ENCODE measurements at places on chromosomes 16 and 17.

DNA sequence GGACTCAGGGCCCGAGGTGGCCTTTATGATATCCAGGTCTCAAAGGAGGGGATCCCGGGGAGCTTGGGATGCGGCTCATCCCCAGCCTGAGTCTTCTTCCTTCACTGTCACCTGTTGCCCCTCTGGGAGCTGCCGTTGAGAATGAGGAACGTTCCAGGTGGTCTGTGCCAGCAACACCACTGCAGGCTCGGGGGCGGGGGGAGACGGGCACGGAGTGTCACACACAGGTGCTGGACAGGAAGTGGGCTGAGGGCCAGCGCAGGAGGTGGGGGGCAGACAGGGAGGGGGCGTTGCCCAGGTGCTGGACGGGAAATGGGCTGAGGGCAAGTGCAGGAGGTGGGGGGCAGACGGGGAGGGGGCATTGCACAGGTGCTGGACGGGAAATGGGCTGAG lies 28.2 kb downstream of the METRNL start:
- no peak for DNase-seq

DNA sequence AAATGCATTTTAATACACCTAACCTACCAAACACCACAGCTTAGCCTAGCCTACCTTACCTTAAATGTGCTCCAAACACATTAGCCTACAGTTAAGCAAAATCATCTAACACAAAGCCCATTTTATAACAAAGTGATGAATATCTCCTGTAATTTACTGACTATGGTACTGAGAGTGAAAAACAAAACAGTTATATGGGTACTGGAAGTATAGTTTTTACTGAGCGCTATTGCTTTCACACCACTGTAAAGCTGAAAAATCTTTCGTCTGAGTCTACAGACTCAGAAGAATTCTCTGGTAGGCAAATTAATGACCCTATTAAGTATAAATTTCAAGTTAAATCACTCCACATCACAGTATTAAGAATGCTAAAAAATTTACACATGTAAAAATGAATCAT lies 3.5 kb downstream of the GRB2 start:
- DNase-seq = no peak

- DNase-seq = peak; percentile 49
Measured at GRCh38 chr17:54906683-54907082, 6.0 kb downstream of the TOM1L1 start.

GRCh38 chr17:41494524-41494923 lies 4.8 kb upstream of the KRT36 start:
- DNase-seq = no peak

GRCh38 chr17:65173284-65173793 lies 36.2 kb downstream of the RGS9 start:
- DNase-seq = peak; percentile 22

DNA sequence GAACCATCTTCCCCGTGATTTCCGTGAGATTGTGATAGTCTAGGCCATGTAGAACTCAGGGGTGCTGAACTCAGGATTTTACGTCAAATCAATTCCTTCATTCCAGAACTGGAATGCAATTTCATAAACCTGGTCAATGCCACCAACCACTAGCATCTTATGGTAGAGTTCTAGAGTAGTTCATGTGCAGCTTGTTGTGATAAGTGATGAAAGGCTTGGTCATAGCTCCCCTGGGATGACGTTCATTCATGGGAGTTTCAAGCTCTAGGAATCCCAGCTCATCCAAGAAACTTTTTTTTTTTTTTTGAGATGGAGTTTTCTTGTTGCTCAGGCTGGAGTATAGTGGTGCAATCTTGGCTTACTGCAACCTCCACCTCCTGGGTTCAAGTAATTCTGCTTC lies 3.7 kb upstream of the DPEP2 start:
- DNase-seq = no peak

- no peak for DNase-seq
Measured at GRCh38 chr16:84603140-84603816, 14.6 kb downstream of the COTL1 start.

GRCh38 chr16:50440991-50441390 lies 72.2 kb upstream of the BRD7 start:
- no peak for DNase-seq

DNA sequence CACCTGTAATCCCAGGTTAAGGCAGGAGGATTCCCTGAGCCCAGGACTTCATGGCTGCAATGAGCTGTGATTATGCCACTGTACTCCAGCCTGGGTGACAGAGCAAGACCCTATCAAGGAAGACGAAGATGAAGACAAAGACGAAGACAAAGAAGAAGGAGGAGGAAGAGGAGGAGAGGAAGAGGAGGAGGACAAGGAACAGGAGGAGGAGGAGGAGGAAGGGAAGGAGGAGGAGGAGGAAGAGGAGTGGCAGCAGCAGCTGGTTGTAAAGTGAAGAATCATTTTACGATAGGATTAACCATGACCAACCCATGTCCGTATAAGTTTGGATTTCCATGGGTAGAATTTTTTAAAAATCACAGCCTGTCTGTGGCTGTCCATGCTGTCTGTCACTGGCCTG lies 316.8 kb upstream of the TNRC6C start:
- no peak for DNase-seq

DNA sequence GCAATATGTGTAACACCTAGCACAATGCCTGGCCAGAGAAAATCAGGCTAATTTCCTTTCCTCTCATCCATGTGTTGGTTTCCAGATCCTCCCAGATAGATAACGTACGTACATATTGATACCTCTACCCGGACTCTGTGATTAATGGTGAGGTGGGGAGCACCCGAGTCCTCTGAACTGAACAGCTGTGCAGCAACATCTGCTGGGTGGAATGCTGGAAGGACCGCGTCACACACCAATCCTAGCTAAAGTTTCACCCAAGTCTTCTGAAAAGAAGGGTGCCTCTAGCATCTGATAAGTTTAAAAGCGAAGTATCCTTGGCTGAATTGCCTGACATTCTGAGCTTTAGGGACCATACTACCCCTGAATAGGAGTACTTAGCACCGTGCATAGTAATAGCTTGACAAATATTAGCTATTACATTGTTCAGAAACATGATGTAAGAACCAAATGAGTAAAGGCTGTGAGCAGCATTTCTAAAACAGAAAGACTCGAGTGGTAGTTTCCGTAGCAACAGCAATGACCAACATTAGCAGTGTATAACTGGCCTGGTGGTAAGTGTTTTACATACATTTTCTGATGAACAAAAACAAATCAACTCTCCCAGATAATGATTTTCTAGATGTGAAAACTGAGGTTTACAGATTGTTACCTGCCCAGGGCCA lies 91.4 kb downstream of the SYCE1L start:
- DNase-seq = no peak

GRCh38 chr17:67139289-67139688 lies 94.9 kb downstream of the CACNG1 start:
- DNase-seq = no peak

GRCh38 chr16:85936816-85937215 lies 37.9 kb downstream of the IRF8 start:
- no peak for DNase-seq

- DNase-seq = no peak
Measured at GRCh38 chr16:81560979-81561657, 116.5 kb downstream of the CMIP start.

- no peak for DNase-seq
Measured at GRCh38 chr16:24140730-24141129, 115.4 kb upstream of the CACNG3 start.

DNA sequence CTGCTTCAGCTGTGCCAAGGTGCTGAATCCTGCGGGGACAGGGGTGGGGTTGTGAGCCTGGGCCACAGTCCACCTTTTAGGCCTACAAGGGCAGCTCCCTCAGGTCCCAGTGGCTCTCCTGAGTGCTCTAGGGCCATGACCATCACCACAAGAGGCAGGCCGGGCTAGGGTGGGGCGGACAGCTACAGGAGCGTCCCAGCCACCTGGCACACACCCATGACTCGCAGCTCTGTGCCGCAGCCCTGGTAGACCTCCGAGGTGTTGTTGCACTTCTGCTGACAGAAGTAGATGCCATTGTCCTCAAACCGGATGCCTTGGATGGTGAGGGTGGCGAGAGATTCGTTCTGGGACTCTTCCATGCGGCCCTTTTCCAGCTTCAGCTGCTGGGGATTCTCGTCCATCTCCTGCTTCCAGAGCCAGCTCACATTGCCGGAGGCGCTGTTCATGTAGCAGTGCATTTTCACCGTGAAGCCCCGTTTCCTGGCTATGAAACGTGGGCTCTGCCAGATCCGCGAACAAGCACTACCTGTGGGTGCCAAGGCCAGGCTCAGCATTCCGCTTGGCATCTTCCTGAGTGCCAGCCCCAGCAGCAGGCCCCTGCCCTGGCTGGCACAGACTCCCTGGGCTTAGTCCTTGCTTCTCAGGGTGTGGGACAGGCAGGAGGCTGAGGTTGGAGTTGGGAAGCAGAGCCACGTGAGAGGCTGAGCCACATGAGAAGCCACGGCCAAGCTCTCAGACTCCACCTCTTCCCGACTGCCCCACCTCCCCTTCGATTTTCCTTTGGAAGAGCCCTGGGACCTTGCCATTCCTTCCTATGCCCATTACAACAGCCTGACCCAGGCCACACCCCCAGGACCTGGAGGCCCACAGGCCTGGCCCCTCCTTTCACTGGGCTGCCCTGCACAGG lies 2.0 kb downstream of the CD79B start:
- DNase-seq = peak; percentile 50

GRCh38 chr17:30557916-30558685 lies 80.9 kb downstream of the GOSR1 start:
- no peak for DNase-seq

GRCh38 chr17:73799781-73800627 lies 155.8 kb upstream of the SDK2 start:
- no peak for DNase-seq

DNA sequence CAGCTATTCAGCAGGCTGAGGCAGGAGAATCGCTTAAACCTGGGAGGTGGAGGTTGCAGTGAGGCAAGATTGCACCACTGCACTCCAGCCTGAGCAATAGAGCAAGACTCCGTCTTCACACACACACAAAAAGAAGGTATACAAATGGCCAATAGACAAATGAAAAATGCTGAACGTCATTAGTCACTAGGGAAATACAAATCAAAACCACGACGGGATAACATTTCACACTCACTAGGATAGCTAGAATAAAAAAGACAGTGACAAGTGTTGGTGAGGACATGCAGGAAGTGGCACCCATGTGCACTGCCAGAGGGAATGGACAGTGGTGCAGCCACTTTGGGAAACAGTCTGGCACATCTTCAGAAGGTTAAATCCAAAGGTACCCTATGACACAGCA lies 172.9 kb downstream of the FTO start:
- DNase-seq = no peak

DNA sequence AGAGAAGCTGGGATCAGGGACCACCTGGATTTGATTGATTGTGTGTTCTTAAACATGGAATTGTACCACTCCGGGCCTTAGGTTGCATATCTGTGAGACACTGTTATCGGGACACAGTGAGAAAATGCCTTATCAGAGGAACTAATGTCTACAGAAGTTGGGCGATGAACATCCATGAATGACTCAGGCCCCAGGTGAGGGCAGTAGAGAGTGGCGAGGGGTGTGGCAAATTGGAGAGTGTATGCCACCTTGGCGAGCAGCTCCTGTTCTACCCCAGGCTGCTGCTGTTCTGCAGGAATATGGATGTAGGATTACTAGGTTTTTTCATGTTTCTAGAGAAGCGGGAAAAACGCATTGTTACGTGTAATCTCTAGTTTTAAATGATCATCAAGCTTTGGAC lies 38.8 kb downstream of the CLEC16A start:
- no peak for DNase-seq

GRCh38 chr16:88019821-88020515 lies 68.7 kb downstream of the BANP start:
- DNase-seq = no peak

DNA sequence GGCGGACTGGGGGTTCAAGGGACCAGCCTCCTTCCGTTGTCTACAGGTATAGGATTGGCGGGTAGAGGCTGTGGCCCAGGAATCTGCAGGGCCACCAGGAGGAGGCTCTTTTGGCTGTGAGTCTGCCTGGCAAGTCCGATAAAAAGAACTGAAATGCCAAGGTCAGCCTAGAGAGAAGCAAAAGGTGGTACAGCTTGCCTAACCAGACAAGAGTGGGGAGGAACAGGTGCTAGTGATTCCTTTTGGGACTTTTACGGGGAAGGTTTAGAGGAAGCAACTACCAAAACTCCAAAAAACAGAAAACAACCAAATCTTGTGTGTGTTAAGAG lies 5.6 kb upstream of the EVPL start:
- DNase-seq = no peak

DNA sequence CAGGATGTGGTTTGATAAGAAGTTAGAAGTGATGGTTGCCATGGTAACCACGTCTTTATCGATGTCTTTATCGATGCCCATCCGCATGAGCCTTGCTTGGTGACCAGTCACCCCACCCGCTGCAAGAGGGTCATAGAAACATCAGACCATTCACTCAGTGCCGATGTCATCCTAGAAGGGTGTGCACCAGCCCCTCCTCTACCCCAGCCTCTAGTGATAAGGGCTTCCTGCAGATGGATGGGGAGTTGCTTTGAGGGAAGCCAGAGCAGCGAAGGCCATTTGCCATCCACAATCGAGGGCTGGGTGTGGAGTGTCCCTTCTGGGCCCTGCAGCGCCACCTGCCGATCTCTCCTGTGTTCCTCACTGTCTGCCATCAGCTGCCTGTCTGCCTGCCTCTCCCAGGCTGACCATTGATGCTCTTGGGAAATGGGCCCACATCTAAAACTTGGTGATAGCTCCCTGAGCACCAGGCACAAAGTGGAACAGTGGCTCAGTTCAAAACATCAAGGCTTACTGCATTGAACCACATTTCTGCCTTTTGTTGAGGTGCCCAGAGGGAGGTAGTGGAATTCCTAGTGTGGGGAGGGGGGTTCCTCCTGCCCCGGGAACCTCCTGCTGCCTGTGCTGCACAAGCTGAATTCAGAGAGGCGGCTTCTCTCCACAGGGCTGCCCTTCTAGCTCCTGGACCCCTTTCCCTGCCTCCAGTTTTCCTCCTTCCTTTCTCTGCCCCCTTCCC lies 8.9 kb downstream of the CALB2 start:
- DNase-seq = peak; percentile 12

GRCh38 chr17:7688808-7689316 lies 585 bp downstream of the WRAP53 start:
- DNase-seq = no peak

DNA sequence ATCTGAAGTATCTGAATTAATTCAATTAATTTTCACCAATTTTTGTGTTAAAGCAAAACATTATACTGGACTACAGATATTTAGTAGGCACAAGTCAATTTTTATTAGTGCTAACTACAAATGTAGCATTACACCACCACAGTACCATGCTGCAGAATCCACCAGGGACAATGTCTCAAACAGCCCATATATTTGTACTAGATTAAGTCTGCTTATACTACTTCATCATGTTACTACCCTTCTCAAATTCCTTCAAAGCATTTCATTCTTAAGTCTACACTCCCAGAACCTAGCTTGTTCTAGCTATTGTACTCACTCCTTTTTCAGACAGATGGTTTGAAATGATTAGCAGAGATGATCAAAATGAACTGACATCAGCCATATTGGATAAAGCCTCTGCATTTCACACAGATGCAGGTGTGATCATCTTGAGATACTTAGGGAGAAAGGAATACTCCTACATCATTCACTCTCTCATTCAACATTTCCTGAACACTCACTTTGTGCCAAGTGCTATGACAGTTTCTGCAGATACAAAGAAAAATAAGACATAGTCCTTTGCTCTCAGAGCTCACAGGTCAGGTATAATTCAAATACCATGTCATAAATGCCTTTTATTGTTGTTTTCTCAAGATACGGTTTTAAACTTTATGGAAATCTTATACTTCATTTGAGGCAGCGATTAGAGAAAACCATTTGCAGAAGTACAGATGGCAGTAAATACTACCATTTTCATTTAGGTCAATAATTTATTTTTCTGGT lies 47.7 kb downstream of the SMURF2 start:
- DNase-seq = peak; percentile 16
